ENCODE measurements at places on chromosomes 2 and 18. TPM values are rescaled to one million over a fixed set of nuclear protein-coding genes. Genes with fewer than 3 reads are reported as not detected.

The FAM228A gene
- total RNA-seq, result not detected

The PAX3 gene
- total RNA-seq, result not detected

The METTL8 gene
- 34.4 TPM for total RNA-seq

The EN1 gene
- not detected for total RNA-seq

The ALPI gene
- not detected for total RNA-seq

The ZNF396 gene
- 1.3 TPM for total RNA-seq

The SNED1 gene
- 9.6 TPM for total RNA-seq

- no peak for DNase-seq
- no peaks in the 10 kb centered on the region for H3K36me3 ChIP-seq
- peaks cover 22% of the 10 kb centered on the region for H3K4me1 ChIP-seq
- no peaks in the 10 kb centered on the region for H3K27me3 ChIP-seq
Observed at GRCh38 chr2:176136374-176137251, 7.1 kb downstream of the HOXD8 start.

GRCh38 chr2:215835657-215836056, 177.7 kb downstream of the MREG start:
- peaks cover 5% of the 10 kb centered on the region for H3K4me1 ChIP-seq
- no peaks in the 10 kb centered on the region for H3K36me3 ChIP-seq
- no peak overlapping the region for H3K4me3 ChIP-seq
- no peaks in the 10 kb centered on the region for H3K27me3 ChIP-seq
- DNase-seq, result no peak
- H3K27ac ChIP-seq, result no peak overlapping the region

- H3K27me3 ChIP-seq, result no peaks in the 10 kb centered on the region
- no peaks in the 10 kb centered on the region for H3K36me3 ChIP-seq
- no peak for DNase-seq
Observed at GRCh38 chr2:33518929-33519328, 42.5 kb downstream of the RASGRP3 start.

DNA sequence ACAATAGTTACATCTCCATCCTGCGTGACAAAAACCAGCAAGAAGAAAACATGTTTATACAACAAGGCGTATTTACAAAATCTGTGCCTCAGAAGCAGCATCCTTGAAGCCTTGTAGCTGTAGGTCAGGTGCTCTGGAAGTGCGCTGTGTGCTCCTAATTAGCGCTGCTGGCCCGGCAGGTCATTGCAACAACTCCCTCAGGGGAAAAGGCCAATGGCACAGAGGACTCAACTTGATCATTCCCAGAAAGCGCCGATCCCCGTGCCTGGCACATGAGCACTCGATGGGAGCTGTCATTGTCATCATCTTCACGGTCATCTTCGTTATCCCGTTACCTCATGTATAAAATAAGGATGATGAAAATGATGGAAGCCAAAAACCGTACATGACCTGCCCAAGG, 58.5 kb downstream of the EIPR1 start:
- H3K27me3 ChIP-seq, result no peaks in the 10 kb centered on the region
- H3K27ac ChIP-seq, result no peak overlapping the region
- H3K4me1 ChIP-seq, result no peaks in the 10 kb centered on the region
- DNase-seq, result no peak

- peak; percentile 3 for DNase-seq
- no peaks in the 10 kb centered on the region for H3K27me3 ChIP-seq
- H3K27ac ChIP-seq, result no peak overlapping the region
- no peaks in the 10 kb centered on the region for H3K4me1 ChIP-seq
Observed at GRCh38 chr2:71190656-71191569, 36.0 kb downstream of the PAIP2B start.

- no peak overlapping the region for H3K4me3 ChIP-seq
- no peaks in the 10 kb centered on the region for H3K4me1 ChIP-seq
- no peak for DNase-seq
- H3K27me3 ChIP-seq, result no peaks in the 10 kb centered on the region
- no peaks in the 10 kb centered on the region for H3K36me3 ChIP-seq
- no peak overlapping the region for H3K27ac ChIP-seq
Observed at GRCh38 chr2:34705551-34706247, 1106.6 kb upstream of the FAM98A start.

DNA sequence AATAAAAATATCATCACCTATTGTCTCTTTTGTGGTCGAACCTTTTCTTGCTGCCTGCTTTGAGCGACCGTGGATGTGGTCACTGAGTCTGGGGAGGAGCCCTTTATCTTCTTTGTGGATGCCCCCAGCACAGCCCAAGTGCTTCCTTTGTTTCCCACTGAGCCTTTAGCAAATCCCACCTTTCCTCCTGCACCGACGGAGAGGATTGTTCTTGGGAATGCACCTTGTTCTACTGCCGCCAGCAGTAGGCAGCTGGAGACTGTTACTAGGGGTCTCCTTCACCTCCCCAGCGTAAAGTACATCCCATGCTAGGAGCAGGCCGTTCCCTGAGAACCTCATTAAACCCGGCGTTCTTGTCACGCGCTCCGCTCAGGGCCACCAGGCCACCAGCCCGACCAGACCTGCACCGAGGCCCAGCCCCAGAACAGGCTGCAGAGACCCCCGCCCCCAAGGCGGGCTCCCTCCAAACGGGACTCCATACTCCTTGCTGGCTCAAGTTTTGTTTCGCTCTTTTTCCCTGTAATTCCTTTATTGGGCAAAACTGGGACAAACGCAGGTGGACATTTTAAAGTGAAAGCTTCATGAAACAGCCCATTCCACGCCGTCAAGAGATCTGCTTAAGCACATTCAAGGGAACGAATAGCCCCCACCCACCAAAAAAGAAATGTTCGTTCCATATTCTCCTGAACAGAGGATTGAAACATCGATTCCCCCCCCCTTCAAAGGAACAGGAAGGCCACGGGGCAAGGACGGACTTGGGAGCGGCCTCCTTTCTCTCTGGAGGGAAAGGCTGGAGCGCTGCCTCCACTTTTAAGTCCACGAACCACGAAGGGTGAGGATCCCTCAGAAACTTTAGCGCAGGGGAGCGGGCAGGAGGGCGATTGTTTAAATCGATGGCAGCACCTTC, 1.1 kb upstream of the MAT2A start:
- H3K36me3 ChIP-seq, result peaks cover 32% of the 10 kb centered on the region
- H3K4me3 ChIP-seq, result peak overlapping the region; percentile 94
- H3K4me1 ChIP-seq, result peaks cover 45% of the 10 kb centered on the region
- H3K27me3 ChIP-seq, result no peaks in the 10 kb centered on the region
- no peak for DNase-seq

DNA sequence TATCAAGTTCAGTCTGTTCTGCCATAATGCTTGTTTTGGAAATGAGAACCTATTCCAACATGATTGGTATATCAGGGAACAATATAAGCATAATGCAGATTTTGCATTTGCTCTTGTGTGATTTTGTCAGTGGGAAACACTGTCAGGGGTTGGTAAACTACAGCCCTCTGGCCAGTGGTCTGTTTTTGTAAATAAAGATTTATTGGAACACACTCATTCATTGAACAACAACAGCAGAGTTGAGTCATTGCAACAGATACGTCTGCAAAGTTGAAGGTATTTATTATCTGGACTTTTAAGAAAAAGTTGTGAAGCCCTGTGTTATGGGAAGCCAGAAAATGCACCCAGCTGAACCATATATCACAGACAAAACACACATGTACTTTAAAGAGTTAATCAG, 83.1 kb downstream of the MCFD2 start:
- no peaks in the 10 kb centered on the region for H3K27me3 ChIP-seq
- H3K27ac ChIP-seq, result no peak overlapping the region
- H3K4me3 ChIP-seq, result no peak overlapping the region
- no peak for DNase-seq
- H3K36me3 ChIP-seq, result no peaks in the 10 kb centered on the region

- peaks cover 29% of the 10 kb centered on the region for H3K4me1 ChIP-seq
- peak overlapping the region; percentile 62 for H3K27ac ChIP-seq
- no peaks in the 10 kb centered on the region for H3K27me3 ChIP-seq
- H3K4me3 ChIP-seq, result peak overlapping the region; percentile 91
- no peaks in the 10 kb centered on the region for H3K36me3 ChIP-seq
Observed at GRCh38 chr2:208266936-208267335, 881 bp downstream of the PIKFYVE start.

- DNase-seq, result no peak
- H3K4me3 ChIP-seq, result no peak overlapping the region
- H3K27ac ChIP-seq, result no peak overlapping the region
- H3K36me3 ChIP-seq, result no peaks in the 10 kb centered on the region
Observed at GRCh38 chr18:23229472-23229871, 94.2 kb downstream of the CABLES1 start.

DNA sequence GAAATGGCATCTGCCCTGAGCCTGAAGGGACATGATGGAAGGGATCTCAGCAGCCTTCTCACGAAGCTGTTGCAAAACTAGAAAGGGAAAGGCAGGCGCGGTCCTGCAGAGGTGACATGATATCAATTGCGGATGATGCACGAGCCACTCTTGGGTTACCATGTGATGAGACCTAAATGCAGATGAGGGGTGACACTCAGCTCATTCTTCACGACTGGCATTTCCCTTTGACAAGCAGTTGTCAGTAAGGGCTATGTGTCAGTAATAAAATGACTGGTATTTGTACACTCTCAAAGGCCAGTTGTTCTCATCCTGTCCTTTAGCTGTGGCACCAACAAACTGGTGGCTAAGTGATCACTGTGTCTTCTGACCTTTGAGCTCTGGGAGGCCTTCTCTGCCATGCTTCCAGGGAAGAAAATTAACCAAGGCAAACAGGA, 273.6 kb downstream of the ETAA1 start:
- H3K27ac ChIP-seq, result no peak overlapping the region
- H3K27me3 ChIP-seq, result peaks cover 15% of the 10 kb centered on the region
- H3K4me1 ChIP-seq, result no peaks in the 10 kb centered on the region
- no peaks in the 10 kb centered on the region for H3K36me3 ChIP-seq

DNA sequence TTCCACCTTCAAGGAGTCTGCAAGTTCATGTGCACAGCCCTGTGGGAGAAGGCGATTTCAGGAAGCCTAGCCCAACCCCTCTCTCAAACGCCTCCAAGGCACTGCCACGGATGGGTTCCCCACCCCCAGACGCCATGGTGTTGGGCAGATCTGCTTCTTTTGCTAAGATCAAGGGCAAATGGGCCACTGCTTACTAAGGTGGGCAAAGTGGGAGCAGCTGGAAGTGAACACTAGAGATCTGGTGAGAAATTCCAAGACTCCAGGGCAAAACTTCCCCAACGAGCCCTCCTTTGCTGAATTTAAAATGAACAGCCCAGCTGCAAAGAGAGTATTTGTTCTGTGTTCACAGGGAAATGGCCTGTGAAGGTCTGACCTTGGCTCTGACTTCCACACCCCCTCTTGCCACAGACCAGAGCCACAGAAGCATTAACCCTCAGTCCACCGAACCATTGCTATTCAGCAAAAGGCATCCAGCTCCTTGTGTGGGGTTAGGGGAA, 45.1 kb upstream of the ZBTB7C start:
- no peak overlapping the region for H3K4me3 ChIP-seq
- H3K27ac ChIP-seq, result no peak overlapping the region
- no peaks in the 10 kb centered on the region for H3K36me3 ChIP-seq
- peaks cover 15% of the 10 kb centered on the region for H3K4me1 ChIP-seq
- DNase-seq, result no peak

DNA sequence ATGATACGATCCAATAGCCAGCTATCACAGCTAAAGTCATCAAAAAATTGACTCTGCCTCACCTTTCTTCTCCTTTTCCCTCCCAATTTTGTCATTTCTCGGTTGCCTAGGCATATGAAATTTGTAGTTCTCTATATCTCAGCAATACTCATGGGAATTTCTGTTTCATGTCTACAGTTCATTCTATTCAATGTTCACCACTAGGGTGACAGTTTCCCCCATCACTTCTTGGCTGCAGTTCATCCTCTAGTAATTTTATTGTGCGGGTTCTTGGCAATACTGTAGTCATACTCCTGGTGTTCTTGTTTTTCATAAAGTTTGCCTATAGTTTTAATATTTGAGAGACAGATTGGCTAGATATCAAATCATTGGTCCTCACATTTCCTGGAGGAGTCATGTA, 872.2 kb upstream of the ID2 start:
- no peak for DNase-seq
- H3K36me3 ChIP-seq, result no peaks in the 10 kb centered on the region
- H3K4me1 ChIP-seq, result no peaks in the 10 kb centered on the region
- no peaks in the 10 kb centered on the region for H3K27me3 ChIP-seq
- H3K4me3 ChIP-seq, result no peak overlapping the region
- no peak overlapping the region for H3K27ac ChIP-seq

- H3K36me3 ChIP-seq, result no peaks in the 10 kb centered on the region
- peak overlapping the region; percentile 88 for H3K27ac ChIP-seq
- H3K27me3 ChIP-seq, result no peaks in the 10 kb centered on the region
- peaks cover 54% of the 10 kb centered on the region for H3K4me1 ChIP-seq
- no peak for DNase-seq
Observed at GRCh38 chr2:234980451-234981187, 28.8 kb downstream of the SH3BP4 start.
